ENCODE measurements at places on chromosomes 16 and 17.
A peak's percentile ranks its signal among the peaks of the same experiment; 100 is the strongest.

DNA sequence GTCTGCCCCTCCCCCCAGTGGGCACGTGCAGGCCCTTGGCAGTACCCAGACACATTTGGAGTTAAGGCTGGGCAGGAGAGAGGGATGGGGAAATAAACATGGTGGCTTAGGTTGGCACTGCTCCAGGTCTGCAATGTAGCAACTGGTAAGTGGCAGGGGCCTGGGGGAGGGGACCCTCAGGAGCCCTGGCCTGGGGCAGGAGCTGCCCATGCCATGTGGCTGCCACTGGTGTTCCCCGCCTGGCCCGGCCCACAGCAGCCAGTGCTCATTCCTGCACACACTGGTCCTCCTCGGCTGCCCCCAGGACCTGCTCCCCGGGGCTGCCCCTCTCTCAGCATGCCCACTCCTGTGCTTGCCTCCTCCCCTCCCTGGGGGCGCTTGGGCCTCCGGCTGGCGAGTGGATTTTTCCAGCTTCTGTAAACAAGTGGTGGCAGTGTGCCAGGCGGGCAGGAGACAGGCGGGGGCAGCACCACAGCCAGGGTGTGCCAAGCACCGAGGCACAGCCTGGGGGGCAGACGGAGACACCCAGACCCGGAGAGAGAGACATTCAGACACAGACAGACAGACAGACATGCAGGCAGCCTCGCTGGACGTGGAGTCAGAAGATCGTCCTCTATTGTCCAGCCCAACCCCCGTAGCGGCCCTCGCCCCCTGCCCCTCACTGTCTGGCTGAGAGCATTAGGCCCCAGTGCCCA, 9.4 kb downstream of the THRA start:
- no peak for DNase-seq

DNA sequence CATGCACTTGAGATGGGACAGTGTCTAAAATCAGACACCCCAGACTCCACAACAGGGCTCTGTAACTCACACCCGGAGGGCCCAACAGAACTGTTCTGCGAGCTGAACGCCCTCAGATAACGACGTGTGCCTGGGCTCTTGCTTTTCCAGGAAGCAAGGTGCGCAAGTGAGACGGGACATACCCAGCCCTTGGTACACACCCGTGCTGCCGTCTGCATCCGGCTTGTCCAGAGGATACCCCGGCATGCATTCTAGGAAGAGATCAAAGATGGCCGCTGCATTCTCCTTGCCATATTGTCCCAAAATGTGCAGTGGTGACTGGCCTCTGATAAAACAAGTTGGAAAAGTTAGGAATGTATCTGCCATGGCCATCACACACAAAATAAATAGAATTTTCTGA, 29.4 kb downstream of the CYB5D2 start:
- DNase-seq = no peak

DNA sequence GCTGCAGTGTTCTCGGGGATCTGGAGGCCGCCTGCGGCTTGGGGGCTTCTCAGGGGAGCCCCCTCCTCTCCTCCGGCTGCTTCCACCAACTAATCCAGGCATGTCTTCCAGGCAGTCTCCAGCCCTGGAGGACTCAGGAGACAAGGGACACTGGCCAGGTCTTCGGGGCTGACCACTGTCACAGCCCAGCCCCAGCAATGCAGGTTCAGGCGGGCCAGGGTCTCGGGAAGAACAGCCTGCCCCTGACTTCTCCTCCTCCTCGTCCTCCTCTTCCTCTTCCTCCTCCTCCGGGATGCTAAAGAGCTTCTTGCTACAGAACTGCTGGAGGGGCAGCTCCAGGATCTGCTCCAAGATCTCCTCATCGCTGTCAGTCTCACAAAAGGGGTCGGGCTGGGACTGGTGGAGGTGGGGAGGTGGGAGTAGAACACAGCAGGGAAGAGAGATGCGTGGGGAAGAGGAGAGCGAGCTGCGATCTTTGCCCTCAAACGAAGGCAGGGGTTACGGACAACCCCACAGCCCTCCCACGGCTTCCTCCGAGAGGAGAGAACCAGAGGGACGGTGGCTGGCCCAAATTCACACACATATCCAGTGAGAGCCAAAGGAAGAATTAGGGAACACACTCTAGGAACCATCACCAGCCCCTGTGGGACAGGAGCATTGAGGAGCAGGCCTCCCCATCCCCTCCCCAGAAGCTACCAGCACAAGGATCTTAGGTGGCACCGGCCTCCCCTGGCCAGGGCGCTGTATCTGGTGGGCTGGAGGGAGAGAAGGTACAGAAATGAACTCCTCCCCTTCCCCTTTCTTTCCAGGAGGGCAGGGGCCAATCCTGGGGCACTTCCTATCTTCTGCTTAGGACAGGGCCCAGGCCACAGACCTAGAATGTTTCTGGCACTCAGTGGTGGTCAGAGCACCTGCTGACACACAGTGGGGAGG, 19.3 kb downstream of the TSPOAP1 start:
- no peak for DNase-seq

GRCh38 chr16:85900027-85900792, 1.2 kb downstream of the IRF8 start:
- DNase-seq = no peak

- no peak for DNase-seq
Measured at GRCh38 chr17:50799582-50799981, 32.3 kb upstream of the ANKRD40CL start.

DNA sequence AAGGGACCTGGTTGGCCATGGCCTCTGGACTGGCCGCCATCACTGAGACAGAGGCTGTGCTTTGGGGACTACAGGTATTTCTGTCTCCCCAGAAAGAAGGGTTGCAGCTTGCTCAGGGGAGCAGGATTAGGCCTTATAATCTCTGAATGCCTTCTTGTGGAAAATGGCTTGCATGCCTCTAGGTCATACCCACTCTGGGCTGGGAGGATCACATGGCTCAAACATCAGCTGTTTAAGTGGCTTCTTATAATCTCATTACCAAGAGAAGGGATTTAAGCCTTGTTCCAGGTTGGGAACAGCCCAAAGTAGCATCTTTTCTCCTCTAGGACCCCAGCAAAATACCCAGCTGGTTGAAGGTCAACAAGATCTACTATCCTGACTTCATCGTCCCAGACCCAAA, 19.1 kb downstream of the LIG3 start:
- no peak for DNase-seq

- peak; percentile 6 for DNase-seq
Measured at GRCh38 chr16:46612121-46612520, 9.1 kb downstream of the SHCBP1 start.

DNA sequence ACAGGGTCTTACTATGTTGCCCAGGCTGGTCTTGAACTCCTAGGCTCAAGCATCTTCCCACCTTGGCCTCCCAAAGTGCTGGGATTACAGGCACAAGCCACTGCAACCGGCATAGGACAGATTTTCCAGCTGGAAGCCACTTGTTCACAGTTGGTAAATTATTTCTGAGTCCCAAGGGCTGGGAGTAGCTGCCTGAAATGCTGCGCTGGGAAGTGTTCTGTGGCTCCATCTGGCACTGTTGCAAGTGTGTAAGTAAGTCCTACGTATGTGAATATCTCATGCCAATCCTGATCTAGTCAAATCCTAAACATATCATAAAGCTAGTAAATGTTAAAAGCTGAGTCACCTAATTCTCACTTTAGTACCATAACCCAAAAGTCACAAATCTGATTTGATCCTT, 48.1 kb downstream of the YWHAE start:
- DNase-seq = no peak

DNA sequence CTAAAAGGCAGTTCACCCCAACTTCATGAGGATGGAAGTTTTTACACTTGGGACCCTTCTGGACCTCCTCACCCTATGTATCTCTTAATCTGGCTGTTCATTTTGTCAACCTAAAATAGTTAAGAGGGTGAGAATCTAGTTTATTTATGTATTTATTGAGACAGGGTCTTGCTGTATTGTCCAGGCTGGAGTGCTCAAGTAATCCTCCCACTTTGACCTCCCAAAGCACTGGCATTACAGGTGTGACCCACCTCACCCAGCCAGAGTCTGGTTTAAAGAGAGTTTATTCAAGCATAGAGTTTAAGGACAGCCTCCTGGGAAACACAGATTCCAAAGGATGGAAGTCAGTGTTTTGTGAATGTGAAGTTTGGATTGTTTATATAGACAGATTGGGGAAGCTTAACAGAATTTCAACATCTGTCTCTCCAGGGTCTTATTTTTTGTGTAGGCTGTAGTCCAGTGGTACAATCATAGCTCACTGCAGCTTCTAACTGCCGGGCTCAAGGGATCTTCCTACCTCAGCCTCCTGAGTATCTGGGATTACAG, 8.0 kb upstream of the APPBP2 start:
- no peak for DNase-seq

- peak; percentile 18 for DNase-seq
Measured at GRCh38 chr17:17781591-17782496, 54.9 kb downstream of the SREBF1 start.

GRCh38 chr16:325375-326145, 27.0 kb downstream of the AXIN1 start:
- no peak for DNase-seq

DNA sequence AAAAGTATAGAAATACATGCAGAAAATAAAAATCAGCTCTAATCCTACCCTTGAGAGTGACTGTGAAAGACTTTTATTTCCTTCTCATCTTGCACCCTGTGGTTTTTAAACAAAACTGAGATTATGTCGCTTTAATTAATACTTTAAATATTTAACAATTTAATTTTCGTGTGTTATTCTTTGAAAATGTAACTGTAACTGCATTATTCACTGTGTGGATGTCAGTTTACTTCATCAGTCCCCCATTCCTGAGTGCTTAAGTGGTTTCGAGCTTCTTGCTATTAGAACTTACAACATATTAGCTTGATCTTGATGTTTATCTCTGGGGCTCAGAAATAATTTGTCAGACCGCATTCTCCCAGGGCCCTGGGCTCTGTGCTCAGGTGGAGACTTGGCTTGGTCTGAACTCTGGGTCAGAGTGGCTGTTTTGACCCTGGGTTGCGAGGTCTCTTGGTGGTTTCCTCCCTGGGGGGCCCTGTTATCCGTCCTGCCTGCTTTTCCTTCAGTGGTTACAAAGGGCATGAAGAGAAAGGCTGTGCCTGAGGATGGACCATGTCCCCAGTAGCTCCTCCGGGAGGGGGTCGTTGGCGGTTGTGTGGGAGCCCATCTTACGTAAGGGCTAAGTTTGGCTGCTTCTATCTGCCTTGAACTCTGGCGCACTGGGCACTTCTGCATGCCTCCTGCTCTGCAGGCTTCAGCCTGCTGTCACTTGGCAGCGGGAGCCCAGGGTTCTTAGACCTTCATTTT, 25.7 kb downstream of the AKAP1 start:
- DNase-seq = no peak

GRCh38 chr16:51121850-51122249, 29.2 kb downstream of the SALL1 start:
- DNase-seq = no peak

GRCh38 chr16:48158296-48158695, 2.5 kb upstream of the ABCC12 start:
- DNase-seq = peak; percentile 26

- DNase-seq = no peak
Measured at GRCh38 chr16:12113523-12114345, 137.2 kb downstream of the SNX29 start.

GRCh38 chr17:49703557-49704277, 4.0 kb downstream of the SLC35B1 start:
- peak; percentile 13 for DNase-seq

GRCh38 chr17:9837551-9838471, 12.1 kb downstream of the GLP2R start:
- DNase-seq = no peak

- DNase-seq = no peak
Measured at GRCh38 chr17:70988622-70989021, 819.3 kb downstream of the KCNJ2 start.

DNA sequence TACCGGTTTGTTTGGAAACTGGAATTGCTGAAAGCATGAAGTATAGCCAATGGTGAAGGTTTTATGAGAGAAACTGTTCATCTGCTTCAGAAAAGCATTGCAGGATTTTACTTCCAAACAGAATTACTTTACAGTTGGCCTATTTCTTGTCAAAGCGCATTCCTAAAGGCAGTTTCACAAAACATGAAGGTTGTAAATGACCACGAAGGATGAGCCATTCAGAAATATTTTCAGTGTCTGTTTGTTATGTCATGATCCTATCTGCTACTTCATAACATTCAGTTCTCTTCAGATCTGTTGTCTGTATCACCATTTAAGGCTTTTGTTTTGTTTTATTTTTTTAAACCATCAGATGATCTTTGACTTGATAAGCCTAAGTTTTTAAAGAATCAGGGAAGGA, 45.7 kb downstream of the AATF start:
- DNase-seq = no peak

GRCh38 chr17:39599004-39599664, 8.6 kb downstream of the NEUROD2 start:
- DNase-seq = no peak

GRCh38 chr16:89246383-89246902, 28.9 kb downstream of the ZNF778 start:
- no peak for DNase-seq

- no peak for DNase-seq
Measured at GRCh38 chr17:66492080-66492479, 189.7 kb downstream of the PRKCA start.

- DNase-seq = peak; percentile 74
Measured at GRCh38 chr17:30336369-30337171, 2.7 kb upstream of the TMIGD1 start.

DNA sequence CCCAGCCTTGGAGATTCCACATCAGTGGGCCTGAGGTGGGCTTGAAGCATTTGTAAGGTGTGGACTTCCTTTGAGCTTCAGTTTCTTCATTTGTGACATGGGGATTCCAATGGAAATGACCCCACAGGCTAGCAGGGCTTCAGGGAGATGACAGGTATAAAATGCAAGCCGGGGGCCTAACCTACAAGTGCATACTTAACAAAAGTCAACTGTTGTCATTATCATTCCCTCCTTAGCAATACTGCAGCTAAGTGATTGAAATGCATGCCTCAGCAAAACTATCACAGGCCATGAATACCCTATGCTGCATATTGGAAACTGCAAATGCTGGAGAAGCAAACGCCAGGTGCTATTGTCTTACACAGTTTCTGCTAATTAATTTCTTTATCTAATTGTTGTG, 19.8 kb downstream of the CCL4 start:
- no peak for DNase-seq

DNA sequence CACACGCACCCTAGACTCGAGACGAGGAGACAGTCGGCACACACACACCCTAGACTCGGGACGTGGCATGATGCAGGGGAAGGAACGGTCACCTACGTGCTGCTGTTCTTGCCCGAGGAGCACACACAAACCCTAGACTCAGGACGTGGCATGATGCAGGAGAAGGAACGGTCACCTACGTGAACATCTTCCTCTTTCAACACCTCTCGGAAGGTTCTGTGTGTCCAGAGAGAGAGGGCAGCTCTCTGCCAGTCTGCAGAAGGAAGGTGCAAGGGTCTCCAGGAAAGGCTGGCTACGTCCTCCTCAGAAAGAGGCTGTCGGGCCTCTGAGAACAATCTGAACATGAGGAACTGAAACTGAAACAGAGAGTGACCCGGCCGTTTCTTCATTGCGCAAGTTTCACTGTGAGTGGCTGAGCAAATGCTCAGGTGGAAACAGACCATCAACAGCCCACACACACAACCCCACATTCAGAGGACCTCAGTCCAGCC, 43.4 kb downstream of the ZNF276 start:
- peak; percentile 67 for DNase-seq

DNA sequence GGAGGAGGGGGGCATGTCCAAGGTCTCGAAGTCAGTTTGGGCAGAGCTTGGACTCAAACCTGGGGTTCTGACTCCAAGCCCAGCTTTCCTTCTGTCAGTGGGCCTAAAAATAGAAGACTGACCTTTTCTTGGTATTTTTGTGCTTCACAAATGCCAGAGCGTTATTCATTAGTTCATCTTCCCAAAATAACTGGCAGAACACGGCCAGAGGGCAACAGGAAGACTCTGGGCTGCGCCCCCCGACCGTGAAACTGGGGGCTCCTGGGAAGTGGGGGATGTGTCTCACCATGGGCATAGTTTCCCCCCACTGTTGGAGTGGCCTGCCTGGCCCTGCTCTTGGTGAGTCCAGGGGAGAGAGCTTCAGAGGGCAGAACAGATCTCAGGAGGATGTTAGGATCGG, 94.0 kb downstream of the SOCS1 start:
- DNase-seq = no peak
